ENCODE measurements at places on chromosomes 7 and 10.

GRCh38 chr10:113920875-113921274 lies 66.4 kb downstream of the NHLRC2 start:
- no peak for DNase-seq

GRCh38 chr10:122264436-122264835 lies 6.7 kb upstream of the BTBD16 start:
- DNase-seq = no peak

DNA sequence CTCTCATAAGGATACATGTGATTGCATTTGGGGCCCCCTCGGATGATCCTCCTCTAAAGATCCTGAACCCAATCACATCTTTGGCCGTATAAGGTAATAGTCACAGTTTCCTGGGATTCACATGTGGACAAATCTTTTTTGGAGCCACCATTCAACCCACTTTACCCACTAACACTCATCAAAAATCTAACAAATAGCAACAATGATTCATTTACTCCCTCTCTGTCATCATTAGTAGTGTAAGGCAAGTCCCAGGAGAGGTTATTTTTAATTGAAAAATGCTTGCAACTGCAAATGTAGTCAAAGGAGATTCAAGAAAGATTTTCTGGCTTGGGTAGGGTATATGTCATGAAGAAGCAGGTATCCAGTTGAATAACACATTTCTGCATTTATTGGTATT lies 9.9 kb upstream of the SMKR1 start:
- DNase-seq = no peak

DNA sequence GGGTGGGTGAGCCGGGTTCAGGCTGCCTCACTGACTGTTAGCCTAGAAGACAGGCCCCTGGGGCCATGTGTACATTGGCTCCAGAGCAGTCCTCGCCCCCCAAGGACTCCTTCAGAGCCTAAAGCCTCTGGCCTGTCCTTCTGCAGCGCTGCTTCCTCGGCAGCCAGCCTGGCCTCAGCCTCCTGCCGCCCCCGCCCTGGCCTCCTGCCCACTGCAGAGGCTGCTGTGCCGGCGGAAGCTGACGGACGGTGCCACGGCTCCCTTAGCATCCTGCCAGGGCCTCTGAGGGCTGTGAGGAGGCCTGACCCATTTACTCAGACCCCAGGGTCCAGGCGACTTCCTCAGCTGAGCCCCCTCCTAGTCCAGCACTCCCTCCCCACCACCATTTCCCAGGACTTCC lies 4.9 kb downstream of the SRRM3 start:
- DNase-seq = no peak

GRCh38 chr10:44619975-44620374 lies 235.1 kb upstream of the CXCL12 start:
- no peak for DNase-seq
